ENCODE measurements at places on chromosomes 3 and 15.

DNA sequence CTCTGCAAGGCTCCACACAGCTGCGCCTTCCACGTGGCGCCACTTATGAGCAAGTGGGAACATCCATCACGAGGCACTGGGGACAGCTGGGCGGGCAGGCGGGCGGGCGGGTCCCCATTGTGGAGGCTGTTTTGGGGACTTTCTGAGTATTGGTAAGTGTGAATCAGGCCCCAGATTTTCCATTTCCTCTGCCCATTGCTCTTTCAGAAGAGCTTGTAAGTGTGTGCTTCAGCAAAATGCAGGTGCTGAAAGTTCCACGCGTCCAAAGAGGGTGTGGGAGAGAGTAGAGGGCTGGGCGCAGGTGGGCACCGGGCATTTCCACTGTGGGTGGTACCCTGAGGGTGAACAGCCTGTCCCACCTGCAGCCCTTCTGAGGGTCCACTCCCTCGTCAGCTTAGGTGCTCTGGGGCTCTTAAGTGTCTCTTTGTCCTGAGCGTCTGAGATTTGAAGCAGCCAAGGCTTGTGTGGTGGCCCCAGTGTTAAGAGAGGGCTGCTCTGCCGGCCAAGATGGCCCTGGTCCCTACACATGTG lies 177.1 kb downstream of the RPLP1 start:
- DNase-seq, result no peak

DNA sequence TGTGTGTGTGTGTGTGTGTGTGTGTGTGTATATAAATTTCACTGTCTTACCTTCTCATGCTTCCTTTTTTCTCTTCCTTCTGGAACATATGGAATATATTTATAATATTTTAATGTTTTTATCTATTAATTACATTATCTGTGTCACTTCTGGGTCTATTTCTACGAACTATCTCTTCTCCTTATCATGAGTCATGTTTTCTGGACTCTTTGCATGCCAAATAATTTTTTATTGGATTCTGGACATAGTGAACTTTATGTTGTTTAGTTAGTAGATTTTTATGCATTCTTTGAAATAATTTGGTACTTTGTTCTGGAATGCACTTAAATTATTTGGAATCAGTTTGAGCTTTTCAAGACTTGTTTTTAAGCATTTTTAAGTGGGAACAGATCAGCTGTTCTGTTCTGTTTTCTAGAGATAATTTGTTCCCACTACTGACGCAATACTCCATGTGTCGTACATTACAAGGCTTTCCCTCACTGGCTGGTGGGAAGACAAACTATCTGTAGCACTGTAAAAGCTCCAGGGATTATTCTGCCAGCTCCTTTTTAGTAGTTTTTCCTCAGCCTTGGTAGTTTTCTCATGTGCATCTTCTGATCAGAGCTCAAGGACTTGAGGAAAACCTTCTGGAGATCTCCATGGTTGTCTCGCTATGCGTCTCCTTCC lies 302.0 kb downstream of the CLSTN2 start:
- DNase-seq, result no peak

DNA sequence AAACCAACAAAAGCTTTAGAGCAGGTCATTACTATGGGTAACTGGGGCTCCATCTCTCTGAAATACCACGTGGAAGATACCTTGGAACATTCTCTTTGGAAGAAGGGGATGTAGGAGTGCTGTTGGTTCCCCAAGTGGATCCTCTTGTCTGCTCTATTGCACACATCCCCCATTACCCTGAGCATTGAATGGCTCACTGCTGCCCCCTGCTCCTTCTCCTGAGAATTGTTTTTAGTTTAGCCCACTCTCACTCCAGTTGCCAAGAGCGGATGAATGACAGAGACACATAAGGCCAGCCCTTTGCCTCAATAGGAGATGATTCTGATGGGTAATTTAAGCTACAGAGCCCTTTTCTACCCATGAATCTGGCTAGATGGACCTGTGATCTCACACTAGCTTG lies 135.6 kb upstream of the SUCLG2 start:
- no peak for DNase-seq

- DNase-seq, result no peak
Measured at GRCh38 chr3:16911916-16912315, 27.2 kb downstream of the PLCL2 start.

- DNase-seq, result no peak
Measured at GRCh38 chr15:80325206-80325605, 73.2 kb upstream of the CTXND1 start.

DNA sequence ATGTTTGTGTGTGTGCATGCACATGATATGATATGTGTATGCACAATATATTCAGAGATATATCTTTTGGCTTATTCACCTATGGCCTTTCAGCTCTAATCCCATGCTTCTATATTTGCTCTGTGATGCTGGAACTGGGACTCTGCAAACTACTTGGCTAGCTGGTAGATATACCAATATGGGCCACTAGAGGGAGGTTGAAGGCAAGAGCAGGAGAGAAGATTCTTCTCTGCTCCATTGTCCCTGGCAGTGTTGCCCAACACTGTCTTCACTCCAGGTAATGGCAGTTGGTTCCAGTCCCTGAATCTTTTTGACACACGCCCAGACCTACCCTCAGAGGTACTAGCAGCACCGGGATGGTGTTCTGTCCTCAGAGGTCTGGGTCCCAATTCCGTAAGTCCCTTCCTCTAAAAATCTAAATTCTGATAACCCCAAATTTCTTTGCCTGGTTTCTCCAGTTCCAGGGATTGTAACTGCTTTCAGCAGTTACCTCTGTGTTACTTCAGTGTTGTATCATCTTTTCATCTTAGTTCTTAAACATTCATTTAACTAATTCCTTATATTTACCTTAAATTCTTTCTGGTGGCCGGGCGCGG lies 44.7 kb downstream of the GTPBP8 start:
- DNase-seq, result peak; percentile 41

GRCh38 chr3:150079029-150079739 lies 108.5 kb upstream of the PFN2 start:
- DNase-seq, result no peak

DNA sequence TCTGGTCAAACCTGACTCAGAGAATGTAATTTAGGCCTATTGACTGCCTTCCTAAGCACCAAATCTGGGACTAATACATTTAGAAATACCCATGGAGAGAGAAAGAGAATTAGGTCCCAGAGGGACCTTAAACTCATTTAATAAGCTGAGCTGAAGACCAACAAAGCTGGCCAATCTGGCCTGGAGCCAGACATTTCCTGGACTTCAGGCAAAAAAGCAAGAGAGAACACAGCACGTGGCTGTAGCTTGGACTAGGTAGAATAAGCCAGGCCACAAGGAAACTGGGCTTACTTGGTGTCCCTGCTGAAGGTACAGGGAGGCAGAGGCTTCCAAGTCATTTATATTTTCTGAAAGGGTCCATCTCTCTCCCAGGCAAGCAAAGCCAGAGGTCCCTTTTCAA lies 88.1 kb downstream of the RTP4 start:
- DNase-seq, result no peak

DNA sequence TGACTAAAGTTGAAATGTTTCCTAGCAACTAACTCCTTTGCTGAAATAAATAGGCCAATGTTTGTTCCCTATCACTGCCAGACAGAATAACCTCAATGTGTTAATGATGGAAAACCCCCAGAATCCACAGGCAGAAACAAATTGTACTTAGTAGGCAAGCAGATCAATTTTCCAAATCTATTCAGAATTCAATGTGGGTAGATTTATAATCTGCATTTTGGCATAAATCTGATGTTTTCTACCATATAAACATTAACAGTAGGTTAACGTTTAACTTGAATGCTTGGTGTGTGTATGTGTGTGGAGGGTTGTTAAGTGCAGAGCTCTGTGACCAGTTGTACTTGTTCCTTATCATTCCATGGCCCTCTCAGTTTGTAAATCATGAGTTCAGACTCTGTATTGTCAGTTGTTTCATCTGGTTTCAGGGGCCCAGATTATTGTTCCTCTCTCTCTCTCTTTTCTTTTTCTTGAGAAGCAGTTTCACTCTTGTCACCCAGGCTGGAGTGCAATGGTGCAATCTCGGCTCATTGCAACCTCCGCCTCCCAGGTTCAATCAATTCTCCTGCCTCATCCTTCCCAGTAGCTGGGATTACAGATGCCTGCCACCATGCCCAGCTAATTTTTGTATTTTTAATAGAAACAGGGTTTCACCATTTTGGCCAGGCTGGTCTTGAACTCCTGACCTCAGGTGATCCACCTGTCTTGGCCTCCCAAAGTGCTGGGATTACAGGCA lies 32.8 kb downstream of the PLSCR1 start:
- no peak for DNase-seq

DNA sequence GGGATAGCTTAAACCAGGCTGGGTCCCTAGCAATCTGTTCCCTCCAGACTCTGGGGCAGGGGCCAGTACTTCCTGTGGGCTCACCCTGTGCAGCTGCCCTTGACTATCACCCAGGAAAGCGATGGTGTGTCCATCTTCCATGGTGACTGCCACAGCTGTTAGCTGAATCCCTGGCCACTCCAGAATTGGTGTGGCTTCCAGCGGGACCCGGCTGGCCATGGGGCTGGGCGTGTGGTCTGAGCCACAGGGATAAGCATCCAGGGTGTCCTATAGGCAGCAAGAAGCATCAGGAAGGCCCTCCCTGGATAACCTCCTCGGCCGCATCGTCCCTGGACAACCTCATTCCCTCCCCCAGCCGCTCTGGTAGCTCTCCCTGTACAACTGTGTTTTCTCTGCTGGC lies 7.2 kb downstream of the PLXNB1 start:
- no peak for DNase-seq

DNA sequence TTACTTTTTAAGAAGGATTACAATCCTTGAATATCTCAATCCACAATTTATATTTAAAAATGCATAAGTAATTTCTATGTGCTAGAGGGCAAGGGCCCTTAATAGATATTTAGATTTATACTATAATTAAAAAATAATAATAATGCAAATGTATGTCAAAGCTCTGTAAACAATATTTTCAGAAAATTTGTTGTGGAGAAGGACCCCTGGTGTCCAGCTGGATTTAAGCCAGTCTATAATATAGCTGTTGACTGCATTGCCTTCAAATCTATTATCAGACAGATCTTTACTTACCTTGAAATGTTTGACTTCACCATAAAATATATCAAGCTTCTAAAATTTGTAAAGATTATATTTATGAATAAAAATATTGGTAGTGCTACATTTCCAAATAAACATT lies 65.6 kb downstream of the ZBTB20 start:
- DNase-seq, result no peak

DNA sequence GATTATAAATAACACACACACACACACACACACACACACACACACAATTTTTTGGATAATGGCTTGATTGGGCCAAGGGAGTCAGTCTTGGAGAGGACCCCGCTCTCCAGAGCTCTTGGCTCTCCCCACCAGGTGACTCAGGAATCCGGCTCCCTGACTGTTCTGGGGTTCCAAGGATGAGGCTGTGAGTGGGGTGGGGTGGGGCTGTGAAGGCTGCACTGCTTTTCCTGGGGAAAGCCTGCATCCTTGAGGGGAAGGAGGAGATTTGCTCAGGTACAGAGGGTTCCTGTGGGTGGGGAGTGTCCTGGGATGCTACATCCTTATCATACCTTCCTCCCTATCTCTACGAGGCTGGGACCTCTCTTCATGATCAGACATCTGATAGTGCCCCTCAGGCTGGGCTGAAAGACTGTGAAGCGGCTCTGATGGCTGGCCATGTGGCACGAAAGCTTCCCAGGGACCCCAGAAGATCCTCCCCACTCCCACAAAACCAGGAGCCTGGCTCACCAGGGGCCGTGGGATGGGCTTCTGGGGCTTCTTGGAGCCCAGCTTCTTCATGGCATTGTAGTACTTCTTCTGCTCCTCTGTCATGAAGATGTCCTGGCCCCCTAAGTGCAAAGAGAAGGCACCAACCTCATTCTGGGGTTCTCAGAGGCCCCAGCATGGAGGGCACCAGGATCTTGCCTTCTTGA lies 59.2 kb downstream of the EXOG start:
- no peak for DNase-seq

DNA sequence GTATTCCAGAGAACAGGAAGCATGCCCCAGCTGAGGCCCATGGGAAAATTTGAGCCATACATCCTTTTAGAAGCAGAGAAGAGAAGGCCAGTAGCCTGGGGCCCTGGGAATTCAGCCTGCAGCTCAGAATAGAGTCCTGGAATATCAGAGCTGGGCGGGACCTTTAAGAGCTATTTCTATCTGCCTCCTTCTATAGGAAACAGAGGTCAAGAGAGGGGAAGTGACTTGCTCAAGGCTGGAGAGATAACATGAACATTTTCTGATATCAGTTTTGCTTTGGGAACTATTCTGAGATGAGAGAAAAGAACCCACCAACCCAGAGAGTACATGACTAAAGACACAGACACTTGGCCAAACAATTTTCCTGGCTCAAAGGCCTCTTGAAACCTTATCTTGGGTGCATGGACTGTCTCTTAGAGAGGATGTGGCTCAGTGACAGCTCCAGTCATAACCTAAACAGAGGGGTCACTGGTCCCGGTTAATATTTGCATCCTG lies 26.0 kb downstream of the MASP1 start:
- DNase-seq, result no peak

DNA sequence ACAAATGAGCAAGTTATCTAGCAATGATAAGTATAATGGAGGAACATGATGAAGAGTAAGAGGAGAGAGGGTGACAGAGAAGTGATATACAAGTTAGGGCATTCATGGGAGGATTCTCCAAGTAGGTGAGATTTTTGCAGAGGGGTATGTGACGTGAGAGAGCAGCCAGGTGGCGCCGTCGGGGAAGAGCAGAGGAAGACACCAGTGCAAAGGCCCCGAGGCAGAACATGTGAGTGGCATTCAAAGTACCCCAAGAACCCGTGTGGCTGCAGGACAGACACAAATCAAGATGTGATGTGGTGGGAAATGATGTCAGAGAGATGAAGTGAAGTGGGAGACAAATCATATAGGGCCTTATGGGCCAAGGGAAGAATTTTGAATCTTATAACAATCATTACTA lies 81.8 kb upstream of the GRM7 start:
- no peak for DNase-seq

GRCh38 chr15:56099311-56099710 lies 105.9 kb upstream of the NEDD4 start:
- DNase-seq, result no peak

DNA sequence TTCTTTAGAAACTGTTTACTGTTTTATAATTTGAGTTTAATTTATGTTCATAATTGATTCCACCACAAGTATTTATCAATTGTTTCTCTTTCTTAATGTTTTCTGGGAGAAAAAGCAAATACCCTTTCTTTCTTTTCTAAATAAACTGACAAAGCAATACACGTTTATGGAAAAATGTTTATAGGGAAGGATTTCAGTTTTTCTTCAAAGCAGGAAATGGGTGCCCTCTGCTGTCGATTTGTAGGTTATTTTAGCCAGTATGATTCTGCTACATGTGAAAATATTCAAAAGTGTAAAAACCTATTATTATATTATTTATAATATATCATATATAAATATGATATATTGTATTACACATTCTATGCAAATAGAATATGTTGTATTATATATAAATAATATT lies 921.0 kb upstream of the ROBO1 start:
- DNase-seq, result peak; percentile 33

DNA sequence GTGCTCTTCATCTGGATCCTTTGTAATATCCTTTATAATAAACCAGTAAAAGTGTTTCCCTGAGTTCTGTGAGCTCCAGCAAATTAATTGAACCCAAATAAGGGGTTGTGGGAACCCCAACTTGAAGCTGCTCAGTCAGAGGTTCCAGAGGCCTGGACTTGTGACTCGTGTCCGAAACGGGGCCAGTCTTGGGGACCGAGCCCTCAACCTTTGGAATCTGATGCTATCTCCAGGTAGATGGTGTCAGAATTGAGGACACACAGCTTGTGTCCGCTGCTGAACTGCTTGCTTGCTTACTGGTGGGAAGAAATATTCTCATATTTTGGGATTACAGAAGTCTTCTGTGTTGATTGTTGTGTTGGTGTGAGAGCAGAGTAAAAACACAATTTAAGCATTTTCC lies 39.7 kb upstream of the FLNB start:
- DNase-seq, result no peak
